ENCODE measurements at places on chromosomes 3 and 15.

DNA sequence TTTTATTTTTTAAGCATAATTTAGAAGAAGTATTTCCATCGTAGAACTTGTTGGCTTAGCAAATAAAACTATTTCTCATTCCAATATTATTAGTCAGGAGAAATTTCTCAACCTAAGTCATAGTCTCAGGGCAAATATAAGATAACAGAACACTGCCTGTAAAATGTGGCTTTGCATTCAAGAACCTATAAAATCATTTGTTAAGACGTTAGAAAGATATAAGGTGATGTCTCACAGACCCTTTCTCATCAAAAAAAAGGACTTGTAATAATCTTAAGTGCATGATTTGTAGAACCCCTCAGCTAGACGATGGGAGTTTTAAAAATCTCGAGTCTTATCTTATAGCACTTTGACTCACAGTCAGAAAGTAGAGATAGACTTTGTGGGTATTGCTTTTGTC is 314.7 kb upstream of the CFAP20DC start:
- no peak for DNase-seq

GRCh38 chr3:106945435-106945834 is 431.8 kb upstream of the CCDC54 start:
- DNase-seq, result no peak

- DNase-seq, result no peak
Measured at GRCh38 chr3:151062611-151063010, 22.9 kb upstream of the MED12L start.

- no peak for DNase-seq
Measured at GRCh38 chr3:155949453-155950217, 79.2 kb downstream of the GMPS start.

GRCh38 chr3:159928071-159928491 is 60.6 kb upstream of the IL12A start:
- DNase-seq, result no peak

DNA sequence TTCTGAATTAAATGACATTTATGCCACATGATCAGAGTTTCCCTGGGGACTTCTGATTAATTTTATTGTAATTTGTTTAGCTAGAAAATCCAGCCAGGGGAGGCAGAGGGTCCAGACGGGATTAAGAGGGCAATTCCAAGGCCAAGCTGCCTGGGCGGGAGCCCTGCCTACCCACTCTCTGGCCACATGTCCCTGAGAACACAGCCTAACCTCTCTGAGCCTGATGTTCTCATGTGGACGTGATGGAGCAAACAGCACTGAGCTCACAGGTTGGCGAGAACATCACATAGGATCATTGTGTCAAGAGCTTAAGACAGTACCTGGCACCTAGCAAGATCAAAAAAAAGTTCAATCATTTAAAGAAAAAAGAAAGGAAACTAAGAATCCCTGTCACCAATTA is 1.0 kb downstream of the LRRC2 start:
- no peak for DNase-seq

DNA sequence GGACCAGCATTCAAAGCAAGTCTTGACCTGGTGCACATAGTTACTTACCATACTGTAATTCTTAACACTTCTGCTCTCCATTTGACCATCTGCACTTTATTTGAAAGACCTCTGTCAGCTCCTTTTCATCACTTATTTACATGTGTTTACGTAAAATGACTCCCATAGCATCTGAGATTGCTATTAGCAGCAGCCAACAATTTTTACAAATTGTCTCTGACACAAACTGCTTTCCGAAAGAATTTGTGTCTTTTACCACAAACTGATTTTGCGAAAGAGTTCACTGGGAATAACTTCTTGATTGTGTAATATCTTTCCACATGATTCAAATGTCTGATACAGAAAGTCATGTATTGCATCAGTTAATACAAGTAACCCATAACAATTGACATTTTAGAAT is 144.1 kb upstream of the PEX5L start:
- DNase-seq, result no peak

GRCh38 chr3:76532158-76532822 is 507.6 kb upstream of the ROBO2 start:
- no peak for DNase-seq

DNA sequence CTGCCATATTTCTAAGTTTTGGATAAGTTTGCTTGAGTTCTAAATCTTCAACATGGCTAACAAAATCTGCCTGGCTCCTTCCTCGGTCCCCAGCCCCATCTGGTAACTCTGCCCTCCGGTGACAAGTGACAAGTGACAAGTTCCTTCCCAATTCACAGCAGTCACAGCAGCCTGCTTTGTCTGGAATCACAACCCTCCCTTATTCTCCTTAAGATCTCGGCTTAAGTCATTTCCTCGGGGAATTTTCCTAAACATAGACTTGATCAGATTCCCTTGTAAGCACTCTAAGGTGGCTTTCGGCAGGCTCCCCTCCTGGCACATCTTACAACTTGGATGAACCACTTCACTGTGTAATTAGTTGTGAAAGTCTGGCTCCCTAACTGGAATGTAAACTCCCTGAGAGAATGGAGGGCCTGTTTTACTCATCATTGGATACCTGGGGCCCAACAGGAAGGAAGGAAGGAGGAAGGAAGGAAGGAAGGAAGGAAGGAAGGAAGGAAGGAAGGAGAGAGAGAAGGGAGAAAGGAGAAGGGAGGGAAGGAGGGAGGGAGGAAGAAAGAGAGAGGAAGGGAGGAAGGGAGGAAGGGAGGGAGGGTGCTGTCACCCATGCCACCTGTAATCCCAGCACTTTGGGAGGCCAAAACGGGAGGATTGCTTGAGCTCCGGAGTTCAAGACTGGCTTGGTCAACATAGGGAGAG is 126.4 kb downstream of the SHQ1 start:
- DNase-seq, result no peak

DNA sequence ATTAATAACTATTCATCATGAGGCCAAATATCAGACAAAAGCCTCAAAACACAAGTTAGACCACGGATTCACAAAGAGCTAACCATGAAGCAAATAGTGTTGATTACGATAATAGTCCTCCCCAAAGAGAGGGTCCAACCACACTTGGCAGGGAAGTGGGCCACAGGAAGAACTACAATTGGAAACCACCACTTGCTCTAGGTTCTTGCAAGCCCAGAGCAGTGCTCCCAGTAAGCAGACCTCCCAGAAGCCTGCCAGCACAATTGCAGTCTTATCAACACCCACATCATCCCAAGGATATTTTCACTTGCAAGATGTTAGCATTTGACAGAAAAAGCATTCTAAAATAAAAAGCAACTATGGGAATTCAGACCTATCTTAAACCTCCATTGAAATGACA is 11.3 kb downstream of the SETD2 start:
- DNase-seq, result no peak

GRCh38 chr3:25663347-25663868 is 1.3 kb downstream of the TOP2B start:
- peak; percentile 73 for DNase-seq

Data from OCI-M1 (cell line).